NCI-H748 treated with DMSO at 0.1 percent for 48 hours (cell line): ENCODE measurements at places on chromosomes 6 and 20.

DNA sequence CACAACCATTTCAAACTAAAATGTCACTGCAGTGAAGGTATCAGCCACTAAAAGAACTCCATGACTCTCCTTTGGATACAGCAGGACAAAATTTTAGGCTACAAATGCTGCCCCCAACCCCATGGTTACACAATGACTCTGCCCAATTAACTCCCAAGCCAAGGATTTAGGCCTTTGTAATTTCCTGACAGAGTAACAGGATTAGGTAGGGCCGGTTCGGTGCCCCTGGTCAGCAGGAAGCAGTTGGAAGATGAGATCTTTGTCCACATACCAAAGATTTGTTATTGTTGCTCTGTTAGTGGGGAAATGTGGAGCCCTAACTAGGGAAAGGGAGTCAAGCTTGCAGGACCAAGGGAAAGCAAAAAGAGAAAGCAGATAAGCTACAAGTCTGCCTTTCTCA lies 26.7 kb upstream of the RIPK1 start:
- DNase-seq, result no peak

DNA sequence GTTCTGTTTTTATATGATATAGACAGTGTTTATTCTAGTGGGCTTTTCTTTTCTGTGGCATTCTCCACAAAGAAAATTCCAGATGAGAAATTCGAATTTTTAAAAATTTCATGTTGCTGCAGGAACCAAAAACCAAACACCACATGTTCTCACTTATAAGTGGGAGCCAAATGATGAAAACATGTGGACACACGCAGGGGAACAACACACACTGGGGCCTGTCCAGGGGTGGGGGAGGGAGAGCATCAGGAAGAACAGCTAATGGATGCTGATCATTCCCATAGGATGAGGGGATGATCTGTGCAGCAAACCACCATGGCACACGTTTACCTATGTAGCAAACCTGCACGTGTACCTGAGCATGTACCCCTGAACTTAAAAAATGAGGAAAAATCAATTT lies 499.0 kb upstream of the SLC35B3 start:
- DNase-seq, result no peak

GRCh38 chr6:341914-342831 lies 49.4 kb upstream of the IRF4 start:
- DNase-seq, result no peak

GRCh38 chr20:6362245-6362644 lies 239.4 kb upstream of the FERMT1 start:
- no peak for DNase-seq

DNA sequence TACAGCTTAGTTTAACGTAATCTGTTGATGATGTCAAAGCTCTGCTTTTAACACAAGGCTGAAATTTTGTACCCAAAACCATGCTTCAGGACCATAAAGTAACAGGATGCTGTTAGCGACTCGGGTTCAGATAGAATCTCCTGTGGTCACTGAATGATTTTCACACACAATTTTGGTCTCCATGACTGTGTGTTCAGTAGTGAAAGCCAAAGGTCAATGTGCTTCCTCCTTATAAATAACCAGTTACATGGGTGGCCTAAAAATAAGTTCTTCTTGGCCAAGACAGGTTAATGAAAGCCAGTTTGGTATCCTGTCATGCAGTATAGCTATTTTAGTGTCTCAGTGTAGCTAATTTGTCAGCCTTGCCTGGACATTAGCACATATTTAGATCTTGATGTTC lies 19.1 kb upstream of the LOC128125822 start:
- no peak for DNase-seq

GRCh38 chr20:14711652-14712051 lies 374.2 kb upstream of the FLRT3 start:
- DNase-seq, result no peak

- no peak for DNase-seq
Measured at GRCh38 chr6:55101157-55101556, 73.2 kb upstream of the HCRTR2 start.

GRCh38 chr6:149922642-149923326 lies at the start of gene RAET1G:
Gene RAET1G, minus strand, starts transcription at chr6:149923121. Its CDS starts 111 bp downstream, at chr6:149923010.
- peak; percentile 84 for DNase-seq

- no peak for DNase-seq
Measured at GRCh38 chr6:15401769-15402250, 155.9 kb downstream of the JARID2 start.

DNA sequence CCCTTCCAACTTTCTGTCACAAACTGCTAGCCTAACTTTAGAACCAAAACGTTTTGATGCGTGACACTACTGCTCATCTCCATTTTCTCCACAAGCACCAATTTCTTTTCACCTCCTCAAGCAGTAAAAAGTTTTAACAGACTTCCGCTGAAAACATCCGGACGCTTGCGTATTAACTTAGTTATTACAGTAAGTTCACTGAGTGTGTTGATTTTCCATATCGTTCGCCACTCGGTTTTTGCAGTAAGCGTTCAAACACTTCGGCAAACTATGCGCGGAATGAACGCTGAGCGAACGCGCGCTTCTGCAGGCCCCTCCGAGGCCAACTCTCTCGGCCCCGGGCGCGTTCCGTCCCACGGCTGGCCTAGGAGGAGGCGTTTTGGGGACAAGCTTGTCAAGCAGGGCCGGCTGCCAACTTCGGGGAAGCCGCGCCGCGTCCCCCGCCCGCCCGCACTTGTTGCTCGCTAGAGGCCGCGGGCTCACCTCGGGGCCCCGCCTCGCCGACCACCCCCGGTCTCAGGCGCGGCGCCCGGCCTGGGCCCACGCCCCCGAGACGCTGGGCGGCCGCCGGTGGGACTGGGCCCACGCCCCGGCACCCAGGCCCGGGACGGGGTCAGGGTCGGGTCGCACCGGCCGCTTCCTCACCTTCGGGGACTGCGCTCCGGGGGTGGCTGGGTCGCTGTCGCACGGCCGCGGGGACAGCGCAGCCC lies 945 bp downstream of the PHF10 start:
- no peak for DNase-seq

DNA sequence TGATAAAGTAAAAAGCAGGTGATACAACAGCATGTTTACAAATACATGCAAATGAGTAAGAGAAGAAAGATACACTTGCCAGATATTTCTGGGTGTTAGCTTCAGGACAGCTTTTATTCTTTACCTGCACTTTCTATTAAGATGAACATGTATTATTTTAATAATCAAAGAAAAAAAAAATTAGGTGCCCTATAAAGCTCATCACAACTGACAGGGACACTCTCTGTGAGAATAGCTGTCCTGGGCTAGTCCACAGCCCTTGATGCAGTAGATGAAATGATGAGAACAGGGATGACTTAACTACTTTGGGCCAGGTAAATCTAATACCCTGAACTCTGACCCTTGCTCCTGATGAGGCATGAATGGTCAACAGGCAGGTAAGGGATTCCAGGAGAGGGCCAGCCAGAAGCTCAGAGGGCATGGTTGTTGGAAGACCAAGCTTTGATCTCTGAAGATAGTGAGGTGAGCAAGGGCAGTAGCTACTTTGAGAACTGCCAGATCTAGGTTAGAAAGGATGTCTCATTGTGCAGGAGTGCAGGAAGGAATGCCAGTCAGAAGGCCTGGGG lies 15.6 kb downstream of the NSFL1C start:
- no peak for DNase-seq

DNA sequence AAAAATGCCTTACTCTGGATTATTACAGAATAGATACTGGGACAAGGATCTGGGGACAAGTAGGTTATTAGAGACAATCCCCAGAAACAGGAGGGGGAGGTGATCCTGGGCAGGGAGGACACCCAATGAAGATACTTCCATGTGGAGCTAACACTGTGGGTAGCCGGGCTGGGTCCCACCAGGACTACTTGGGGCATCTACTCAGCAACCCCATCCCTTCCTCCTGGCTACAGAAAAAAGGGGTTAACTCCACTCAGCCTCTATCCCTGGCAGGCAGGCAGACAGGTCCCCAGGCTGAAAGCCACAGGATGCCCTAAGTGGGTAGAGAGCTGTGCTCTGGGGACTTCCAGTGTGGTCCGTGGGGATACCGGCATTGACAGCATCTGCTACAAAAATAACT lies 68.0 kb upstream of the NXT1 start:
- DNase-seq, result no peak

DNA sequence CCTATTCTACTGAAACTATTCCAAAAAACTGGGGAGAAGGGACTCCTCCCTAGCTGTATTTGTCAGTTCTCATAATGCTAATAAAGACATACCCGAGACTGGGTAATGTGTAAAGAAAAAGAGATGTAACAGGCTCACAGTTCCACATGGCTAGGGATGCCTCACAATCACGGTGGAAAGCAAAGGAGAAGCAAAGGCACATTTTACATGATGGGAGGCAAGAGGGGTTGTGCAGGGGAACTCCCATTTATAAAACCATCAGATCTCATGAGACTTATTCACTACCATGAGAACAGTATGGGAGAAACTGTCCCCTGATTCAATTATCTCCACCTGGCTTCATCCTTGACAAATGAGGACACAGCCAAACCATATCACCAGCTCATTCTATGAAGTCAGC lies 111.2 kb upstream of the RIPOR2 start:
- no peak for DNase-seq

DNA sequence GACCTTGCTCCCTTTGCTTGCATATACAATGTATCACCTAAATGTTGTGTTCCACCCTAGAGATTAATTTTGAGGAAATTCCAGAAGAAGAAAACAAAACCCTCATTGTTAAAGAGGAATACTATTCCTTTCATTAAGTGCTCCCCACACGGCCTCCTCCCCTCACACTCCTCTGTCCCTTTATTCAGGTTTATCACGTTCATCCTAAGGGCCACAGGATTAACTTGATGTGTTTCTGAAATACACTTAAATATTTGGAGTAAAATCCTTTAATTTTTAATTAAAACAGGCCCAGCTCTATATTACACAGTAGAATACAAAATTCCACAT lies 89.4 kb upstream of the MRPS10 start:
- no peak for DNase-seq

DNA sequence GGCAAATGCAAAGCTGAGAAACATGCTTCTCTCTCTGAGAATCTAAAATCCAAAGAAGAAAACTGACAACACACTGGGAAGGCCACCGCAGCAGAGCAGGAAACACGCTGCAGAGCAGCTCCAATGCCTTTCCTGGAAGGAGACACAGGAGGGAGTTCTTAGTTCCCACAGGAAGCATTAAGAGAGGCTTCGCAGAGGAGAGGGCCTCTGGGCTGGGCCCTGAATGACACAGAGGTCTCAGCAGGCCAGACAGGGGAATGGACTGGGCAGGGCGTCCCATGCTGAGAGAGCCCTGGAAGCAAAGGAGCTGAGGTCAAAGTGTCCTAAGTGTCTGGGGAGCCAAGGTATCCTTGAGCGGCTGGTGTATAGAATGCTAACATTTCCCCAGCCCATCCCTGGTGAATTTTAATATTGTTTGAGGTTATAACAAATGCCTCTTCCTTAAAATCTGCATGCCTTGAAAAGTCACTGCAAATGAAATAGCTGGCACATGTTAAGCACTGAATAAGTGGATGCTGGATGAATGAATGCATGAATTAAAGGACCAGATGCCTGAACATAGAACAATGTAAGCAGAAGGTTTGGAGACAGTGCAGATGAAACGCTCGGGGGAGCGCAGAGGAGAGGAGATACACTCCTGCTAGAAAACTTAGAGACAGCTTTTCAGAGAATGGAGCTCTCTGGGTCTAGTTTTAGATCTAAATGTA lies 110.0 kb upstream of the SYNDIG1 start:
- DNase-seq, result no peak

DNA sequence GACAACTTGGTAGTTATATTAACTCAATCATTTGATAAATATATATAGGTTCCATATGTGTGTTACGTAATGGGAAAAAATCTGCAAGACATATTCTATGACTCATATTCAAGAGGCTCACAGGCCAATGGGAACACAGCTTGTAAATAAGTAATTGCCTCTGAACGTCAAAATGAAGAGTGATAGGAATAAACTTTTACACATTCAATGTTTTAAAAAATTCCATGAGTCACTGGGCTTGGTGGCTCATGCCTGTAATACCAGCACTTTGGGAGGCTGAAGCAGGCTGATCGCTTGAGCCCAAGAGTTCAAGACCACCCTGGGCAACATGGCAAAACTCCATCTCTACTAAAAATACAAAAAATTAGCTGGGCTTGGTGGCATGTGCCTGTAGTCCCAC lies 209.4 kb upstream of the MCHR2 start:
- DNase-seq, result no peak

- DNase-seq, result peak; percentile 22
Measured at GRCh38 chr6:37020381-37020780, 14.9 kb downstream of the FGD2 start.

DNA sequence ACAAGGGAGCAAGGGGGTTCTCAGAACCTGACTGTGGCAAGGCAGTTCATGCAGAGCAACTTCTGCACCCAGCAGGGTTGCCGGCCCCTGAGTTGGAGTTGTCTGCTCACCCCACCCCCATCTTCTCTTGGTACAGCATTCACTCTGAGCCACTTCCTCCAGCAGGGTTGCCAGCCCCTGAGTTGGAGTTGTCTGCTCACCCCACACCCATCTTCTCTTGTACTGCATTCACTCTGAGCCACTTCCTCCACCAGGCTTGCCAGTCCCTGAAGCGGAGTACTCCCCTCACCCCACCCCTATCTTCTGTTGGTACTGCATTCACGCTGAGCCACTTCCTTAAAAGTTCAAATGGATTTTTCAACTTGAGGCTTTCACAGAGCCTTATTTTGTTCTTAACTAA lies 79.7 kb upstream of the SYNDIG1 start:
- DNase-seq, result no peak

DNA sequence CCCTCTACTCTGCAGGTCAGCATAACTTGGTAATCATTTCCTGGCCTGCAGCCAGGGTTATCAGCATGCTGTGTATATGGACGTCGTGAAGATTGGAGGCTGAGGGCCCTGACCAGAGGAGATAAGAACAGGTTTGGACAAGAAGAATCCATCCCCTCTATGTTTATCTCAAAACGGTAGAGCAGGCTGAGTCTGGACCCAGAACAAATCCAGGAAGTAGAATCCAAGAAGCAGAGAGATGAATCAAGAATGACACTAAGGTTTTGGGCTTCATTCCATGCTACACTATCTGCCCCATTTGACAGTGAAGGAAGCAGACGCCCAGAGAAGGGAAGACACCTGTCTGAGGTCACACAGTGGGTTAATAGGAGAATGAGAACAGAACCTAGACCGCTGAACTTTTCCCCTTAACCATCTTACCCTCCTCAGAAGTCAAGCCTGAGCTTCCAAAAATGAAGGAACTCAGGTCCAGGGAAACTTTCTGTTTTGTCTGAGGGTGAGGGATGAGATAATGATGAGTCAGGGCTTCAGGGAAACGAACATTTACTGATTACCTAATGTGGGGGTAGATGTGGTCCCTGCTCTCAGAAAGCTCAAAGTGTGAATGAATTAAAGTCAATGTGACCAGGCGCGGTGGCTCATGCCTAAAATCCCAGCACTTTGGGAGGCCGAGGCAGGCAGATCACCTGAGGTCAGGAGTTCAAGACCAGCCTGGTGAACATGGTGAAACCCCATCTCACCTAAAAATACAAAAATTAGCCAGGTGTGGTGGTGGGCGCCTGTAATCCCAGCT lies 9.4 kb upstream of the COMMD7 start:
- DNase-seq, result no peak

- DNase-seq, result no peak
Measured at GRCh38 chr20:14295238-14295637, 42.2 kb downstream of the FLRT3 start.

- DNase-seq, result no peak
Measured at GRCh38 chr6:92723390-92723931, 695.9 kb downstream of the EPHA7 start.
